ENCODE measurements at places on chromosomes 12 and 14.

DNA sequence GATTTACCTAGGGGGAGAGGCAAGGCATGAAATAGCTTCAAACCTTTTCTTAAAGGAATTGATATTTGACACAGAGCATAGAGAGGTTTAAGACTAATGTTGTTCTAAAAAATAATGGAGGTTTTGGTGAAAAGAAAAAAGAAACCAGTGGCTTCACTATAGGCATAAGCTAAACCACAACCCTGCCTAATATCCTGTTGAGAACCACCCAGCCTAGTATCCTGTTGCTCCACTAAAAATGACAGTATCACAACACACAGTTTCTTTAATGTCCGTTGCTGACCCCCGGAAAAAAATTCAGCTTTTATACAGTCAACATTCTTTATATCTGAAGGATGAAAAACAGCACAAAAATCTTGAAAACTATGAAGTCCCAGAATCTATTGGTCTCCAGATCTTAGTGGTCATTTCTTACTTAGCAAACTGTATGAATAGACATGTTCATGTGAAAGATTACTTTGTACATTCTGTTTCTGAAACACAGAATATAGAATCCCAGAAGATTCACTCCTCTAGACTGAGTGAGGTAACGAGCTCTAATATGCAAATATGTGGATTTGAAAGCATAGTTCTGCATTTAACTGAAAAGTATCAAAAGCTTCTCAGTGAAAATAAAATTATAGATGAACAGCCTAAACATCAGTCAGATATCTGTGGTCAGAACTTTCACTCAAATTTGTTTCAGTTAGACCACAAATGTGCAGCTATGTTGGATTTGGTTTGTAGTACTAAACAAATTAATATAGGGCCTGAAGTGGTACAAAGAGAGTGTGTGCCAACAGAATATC lies 40.5 kb downstream of the GALC start:
- no peak for DNase-seq

GRCh38 chr14:60455875-60456274 lies 30.0 kb downstream of the C14orf39 start:
- DNase-seq: no peak

DNA sequence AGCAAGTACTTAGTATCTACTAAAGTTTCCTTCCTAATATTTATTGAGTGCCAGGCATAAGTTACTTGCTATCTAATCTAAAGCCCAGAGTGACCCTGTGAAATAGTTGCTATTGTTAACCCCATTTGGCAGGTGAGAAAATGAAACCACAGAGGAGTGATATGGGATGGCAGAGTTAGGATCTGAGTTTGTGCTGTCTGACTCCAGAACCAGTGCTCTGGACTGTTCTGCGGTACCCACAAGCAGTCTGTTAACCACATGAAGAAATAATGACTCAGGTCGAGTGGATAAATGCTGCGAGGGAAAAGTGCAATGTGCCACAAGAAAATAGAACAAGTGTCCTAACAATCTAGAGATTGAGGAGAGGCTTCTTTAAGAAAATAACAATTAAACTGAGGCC lies 60.7 kb upstream of the GZMB start:
- DNase-seq: no peak

DNA sequence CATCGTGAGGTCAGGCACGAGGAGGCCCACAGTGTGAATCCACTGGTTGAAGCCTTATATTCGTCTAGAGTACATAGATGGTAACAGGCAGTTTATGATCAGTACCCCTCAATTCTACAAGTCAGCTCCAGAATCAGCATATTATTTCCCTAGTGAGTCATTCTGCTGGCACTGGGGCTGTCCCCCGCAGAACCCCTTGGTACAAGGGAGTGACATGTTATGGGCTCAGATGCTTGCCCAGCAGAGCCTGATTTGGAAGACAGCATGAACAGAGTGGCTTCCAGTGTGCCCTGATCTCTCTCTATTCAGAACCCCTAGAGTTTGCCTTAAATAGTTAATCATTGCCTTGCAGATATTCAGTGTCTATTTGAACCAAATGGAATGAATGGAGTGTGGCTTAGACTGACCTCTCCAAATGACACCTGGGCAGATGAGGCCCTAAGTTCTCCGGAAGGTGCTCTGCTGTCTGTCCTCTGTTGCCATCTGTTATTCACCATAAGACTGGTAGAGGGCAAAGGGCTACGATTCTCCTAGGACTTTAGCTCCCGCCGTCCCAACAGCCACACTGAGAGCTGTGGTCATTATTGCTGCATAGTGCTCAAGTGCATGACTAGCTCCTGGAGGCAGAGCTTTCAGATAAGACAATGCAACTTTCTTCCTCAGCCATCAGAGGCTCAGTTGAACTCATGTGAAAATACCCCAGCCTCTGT lies 41.1 kb downstream of the CACNA2D4 start:
- no peak for DNase-seq

GRCh38 chr14:63224196-63224595 lies 20.0 kb downstream of the RHOJ start:
- no peak for DNase-seq

DNA sequence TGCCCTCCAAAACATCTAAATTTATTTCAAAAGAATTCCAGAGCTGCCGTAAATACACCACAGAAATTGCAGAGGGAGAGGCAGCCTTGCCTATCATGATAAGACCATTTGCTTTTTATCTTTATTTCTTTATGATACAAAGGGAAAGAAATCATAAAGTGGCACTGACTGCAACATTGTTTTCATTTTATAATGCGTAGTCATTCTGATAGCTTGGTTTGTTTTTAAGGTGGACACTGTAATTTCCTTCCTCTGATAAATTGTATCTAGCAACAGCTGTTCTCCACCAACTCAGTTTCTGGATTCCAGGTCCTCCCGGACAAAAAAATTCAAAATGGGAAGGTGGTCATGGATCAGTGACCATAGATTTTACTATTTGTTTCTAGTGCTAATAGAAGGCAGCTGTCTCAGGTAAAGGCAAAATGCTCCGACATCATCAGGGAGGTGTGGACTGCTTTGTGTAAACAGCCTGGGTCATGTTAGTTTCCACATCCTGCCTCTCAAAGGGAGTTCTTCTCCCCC lies 623 bp upstream of the TSPAN8 start:
- no peak for DNase-seq

GRCh38 chr14:24816011-24816928 lies 182.3 kb upstream of the GZMB start:
- no peak for DNase-seq

DNA sequence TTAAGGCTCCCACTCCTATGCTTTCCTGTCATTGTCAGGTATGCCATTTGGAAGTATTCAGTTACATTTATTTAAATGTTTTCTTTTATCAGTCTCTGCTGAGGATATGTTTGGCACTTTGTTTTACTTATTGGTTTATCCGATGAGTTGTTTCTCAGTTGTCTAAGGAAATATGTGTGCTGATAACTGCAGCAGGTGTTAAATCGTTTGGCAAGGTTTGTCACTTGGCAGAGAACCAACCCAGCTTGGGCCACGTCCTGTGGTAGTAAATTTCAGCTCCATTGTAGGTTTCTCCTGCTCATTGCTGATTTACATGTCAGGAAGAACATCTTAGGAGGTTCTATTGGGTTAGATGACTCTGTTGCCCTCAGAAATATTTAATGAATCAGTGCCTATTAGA lies 22.0 kb upstream of the MGST1 start:
- DNase-seq: no peak

- no peak for DNase-seq
Observed at GRCh38 chr14:104040539-104040938, 45.0 kb upstream of the ASPG start.

DNA sequence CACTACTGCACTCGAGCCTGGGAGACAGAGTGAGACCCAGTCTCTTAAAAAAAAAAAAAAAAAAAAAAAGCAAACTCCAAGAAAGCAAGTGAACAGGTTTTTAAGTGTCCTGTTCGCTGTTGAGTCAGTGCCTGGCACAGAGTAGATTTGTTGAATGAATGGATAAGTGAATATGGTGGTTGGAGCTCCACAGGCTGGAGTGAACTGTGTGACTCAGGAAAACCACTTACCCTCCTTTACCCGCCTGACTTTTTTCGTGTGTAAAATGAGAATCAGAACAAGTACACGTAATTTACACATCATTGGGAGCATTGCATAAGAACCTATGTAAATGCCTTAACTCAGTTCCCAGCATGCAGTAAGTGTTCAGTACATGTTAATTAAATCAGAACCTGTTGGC lies 24.0 kb upstream of the ESRRB start:
- DNase-seq: no peak

- DNase-seq: no peak
Observed at GRCh38 chr14:24513009-24513408, 4.9 kb upstream of the CMA1 start.

All from T47D (cell line).